Activated naive CD4-positive, alpha-beta T cell treated with anti-CD3 and anti-CD28 coated beads, Interleukin-2, amount 10 ng/mL, durations not matched to agents 7 days and 5 days (primary cell): ENCODE measurements at places on chromosomes 2 and 18.

GRCh38 chr2:101002562-101003277, 631 bp downstream of the RPL31 start:
- DNase-seq = no peak

DNA sequence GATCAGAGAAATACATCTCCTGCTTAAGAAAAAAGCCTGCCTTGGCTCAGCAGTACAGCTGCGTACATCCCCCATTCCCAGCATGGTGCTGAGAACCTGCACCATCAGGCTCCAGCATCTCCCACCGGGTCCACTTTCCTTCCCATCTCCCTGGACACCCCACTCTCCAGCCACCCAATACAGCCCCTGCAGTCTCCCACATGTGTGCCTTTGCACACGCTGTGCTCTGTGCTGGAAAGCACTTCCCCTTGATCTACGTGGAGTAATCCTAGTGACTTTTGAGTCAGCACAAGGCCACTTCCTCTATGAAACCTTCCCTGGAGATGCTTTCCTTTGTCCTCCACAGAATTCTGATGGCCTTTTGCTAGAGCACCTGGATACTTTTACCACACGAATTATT, 17.0 kb downstream of the STAT1 start:
- DNase-seq = no peak

DNA sequence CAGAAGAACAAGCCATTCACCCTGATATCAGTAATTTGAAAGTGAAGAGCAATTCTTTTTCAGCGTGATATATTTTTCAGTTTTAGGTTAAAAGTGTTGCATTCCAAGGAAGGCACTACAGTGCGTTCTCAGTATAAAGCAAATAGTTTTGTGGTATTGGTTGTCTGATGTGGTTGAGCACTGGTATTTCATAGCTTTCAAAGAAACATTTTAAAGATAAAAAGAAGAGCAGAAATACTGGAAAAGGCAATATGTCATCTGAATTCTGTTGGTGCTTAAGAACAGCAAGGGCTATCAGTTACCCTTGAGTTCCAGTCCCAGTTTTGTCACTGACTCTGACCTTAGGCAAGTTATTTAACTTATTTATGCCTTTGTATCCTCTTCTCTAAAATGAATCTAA, 191.6 kb downstream of the BABAM2 start:
- no peak for DNase-seq

- no peak for DNase-seq
These were observed 3.0 kb downstream of the PASK start for GRCh38 chr2:241146286-241146685.

GRCh38 chr18:48621240-48621639, 82.4 kb downstream of the CTIF start:
- no peak for DNase-seq

- no peak for DNase-seq
These were observed 47.5 kb downstream of the LMAN2L start for GRCh38 chr2:96692094-96692971.
